Osteocyte (in vitro differentiated cells): ENCODE measurements at places on chromosomes 16 and 17. TPM values are rescaled to one million over a fixed set of nuclear protein-coding genes. Genes with fewer than 3 reads are reported as not detected.

The KRTAP4-9 gene
- total RNA-seq: not detected in 2 replicates

The MRPL27 gene
- 54.5 and 59.0 TPM in 2 replicates for total RNA-seq

The IRX3 gene
- total RNA-seq: 0.63 and 0.91 TPM in 2 replicates

GRCh38 chr16:85667261-85667660 is 21.5 kb downstream of the GINS2 start:
- DNase-seq: no peak

The NUP93 gene
- total RNA-seq: 81.7 and 85.1 TPM in 2 replicates

The FOXN1 gene
- not detected in 2 replicates for total RNA-seq

The KIF2B gene
- not detected in 2 replicates for total RNA-seq

GRCh38 chr16:5026664-5027063 is 7.1 kb downstream of the NAGPA start:
- no peak for DNase-seq

GRCh38 chr16:11556214-11556819 is 30.4 kb downstream of the LITAF start:
- DNase-seq: no peak

DNA sequence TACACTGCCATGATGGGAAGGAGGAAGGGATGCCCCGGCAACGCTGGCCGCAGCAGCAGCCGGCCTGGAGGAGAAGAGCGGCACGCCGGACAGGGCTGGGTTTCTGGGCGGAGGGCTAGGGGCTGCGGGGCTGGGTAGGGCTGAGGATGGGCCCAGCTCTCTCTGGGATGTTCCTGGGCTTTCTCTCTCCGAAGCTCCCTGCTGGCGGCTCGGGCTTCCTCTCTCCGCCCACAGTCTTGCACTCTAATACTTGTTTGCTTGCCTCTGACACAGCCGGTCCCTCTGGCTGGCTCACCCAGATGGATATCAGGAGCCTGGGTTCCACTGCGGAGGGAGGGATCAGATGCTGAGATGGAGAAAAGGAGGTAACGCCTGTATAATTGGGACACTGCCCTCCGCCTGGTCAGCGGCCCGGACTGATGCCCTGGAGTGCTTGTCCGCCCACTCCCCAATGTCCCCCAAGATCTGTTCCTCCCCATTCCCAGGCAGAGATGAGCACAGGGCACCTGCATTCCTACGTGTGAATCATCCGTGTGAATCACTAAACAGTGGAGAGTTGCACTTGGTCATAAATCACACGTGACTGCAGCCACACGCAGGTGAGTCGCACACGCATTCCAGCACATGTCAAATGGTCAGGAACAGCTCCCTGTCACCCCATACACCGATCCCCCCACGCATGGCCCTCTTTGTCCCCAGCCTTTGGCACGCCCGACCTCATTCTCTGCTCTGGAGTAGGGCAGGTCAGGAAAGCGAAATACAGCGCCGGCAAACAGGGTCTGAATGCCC is at the start of gene ALOXE3:
TSS of gene ALOXE3 (minus strand) at position 535 of the 789 bp plus-strand sequence. CDS start at position 11, 524 bp downstream.
- no peak for DNase-seq

- DNase-seq: no peak
Observed at GRCh38 chr16:82814059-82814458, 187.3 kb downstream of the CDH13 start.

GRCh38 chr16:56460101-56460500 is 8.7 kb downstream of the OGFOD1 start:
- no peak for DNase-seq

The DLX3 gene
- not detected in 2 replicates for total RNA-seq

The PRSS27 gene
- 4.2 and 5.5 TPM in 2 replicates for total RNA-seq

DNA sequence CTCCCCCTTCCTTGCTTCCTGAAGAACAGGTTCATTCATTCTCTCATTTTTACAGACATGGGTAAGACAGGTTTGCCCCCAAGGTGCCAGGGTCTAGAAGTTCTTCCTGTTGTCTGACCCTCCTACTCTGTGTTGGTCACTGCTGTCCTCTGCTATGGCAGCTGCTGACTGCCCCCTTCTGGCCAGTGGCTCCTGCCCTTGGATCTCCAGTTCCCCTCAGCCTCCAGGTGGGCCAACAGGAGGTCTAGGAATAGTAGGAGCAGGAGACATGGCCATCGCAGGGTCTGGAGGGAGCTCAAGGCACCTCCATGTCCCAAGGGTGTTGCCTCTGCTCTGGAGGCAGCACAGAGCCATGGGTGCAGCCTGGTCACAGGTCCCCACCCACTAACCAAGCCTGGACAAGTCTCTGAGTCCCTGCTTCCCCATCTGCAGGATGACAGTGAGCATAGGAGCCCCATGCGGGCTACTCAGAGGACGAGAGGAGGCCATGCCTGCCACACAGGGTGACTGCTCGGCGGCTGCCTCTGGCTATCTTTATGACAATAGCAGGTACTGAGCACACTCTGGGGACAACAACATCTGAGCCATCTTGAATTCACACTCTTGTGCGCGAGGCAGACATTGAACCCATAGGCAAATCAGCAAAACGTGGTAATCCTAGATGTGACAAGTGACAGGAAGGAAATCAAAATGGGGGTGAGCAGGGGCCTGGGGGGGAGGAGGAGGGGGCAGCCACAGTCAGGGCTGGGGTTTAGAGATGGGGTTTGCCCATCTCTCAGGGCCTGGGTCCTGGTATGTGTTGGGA is 27.0 kb upstream of the NXPH3 start:
- no peak for DNase-seq

- DNase-seq: no peak
Observed at GRCh38 chr17:78406920-78407319, 28.5 kb downstream of the PGS1 start.

- DNase-seq: no peak
Observed at GRCh38 chr16:2478279-2478678, 3.4 kb downstream of the TBC1D24 start.

DNA sequence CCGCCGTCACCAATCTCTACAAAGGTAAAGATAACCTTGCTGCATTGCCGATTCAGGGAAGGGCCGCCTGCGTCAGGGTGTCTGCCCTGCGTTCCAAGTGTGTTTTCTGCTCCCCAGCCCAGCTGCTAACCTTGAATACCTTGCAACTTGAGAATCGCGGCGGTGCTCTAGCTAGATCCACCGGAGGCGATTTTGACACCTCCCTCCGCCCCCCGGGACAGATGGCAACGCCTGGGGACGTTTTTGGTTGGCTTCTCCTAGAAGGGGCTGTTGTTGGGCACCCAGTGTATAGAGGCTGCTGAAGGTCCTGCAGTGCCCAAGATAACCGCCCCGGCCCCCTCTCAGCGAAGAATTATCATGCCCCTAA is 1.5 kb downstream of the HAPSTR1 start:
- no peak for DNase-seq

- DNase-seq: no peak
Observed at GRCh38 chr16:85200471-85201278, 88.4 kb upstream of the CIBAR2 start.

- DNase-seq: no peak
Observed at GRCh38 chr17:81858967-81859905, 1.1 kb downstream of the P4HB start.

- no peak for DNase-seq
Observed at GRCh38 chr16:55301385-55302008, 22.5 kb upstream of the IRX6 start.

- no peak for DNase-seq
Observed at GRCh38 chr16:51624080-51624775, 473.2 kb upstream of the SALL1 start.

The TMEM231 gene
- 8.3 and 8.4 TPM in 2 replicates for total RNA-seq

- no peak for DNase-seq
Observed at GRCh38 chr16:2777903-2778629, 986 bp upstream of the ELOB start.

GRCh38 chr16:5603836-5604235 is 506.2 kb upstream of the EEF2KMT start:
- DNase-seq: no peak

The CD300A gene
- not detected in 2 replicates for total RNA-seq

The CCL4L2 gene
- total RNA-seq: not detected in 2 replicates

DNA sequence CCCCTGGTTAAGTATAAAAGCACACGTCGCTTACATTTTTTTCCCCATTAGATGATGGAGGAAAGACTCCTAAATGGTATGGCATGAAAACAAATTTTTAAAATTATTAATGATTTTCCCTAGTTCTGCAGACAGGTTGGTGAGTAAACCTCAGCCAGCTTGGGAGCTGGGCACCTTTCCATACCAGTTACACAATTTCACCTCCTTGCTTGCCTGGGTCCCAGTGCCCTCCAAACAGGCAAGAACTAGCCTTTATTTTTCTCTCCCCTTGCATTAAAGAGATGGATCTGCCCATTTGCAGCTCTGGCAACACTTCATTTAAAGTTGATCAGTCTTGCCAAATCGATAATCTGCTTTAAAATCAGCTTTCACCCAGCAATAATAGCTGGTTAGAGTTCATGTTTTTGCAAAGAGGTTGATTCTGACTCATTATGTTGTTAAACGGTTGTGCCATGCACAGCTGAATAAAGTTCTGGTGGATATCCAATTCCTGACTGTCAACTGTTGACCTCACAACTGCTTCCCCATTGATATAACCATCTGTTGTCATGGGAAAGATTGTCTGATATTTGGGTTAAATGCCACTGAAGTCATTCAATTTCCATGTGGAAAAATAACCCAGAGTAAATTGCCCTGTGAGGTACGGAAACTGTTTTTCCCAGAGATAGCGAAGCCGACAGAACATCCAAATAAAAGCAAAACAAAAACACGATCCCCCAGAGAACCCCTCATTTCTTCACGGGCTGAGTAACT is 1.3 kb downstream of the C17orf58 start:
- DNase-seq: no peak

The MSLN gene
- 0.19 and 0.21 TPM in 2 replicates for total RNA-seq

DNA sequence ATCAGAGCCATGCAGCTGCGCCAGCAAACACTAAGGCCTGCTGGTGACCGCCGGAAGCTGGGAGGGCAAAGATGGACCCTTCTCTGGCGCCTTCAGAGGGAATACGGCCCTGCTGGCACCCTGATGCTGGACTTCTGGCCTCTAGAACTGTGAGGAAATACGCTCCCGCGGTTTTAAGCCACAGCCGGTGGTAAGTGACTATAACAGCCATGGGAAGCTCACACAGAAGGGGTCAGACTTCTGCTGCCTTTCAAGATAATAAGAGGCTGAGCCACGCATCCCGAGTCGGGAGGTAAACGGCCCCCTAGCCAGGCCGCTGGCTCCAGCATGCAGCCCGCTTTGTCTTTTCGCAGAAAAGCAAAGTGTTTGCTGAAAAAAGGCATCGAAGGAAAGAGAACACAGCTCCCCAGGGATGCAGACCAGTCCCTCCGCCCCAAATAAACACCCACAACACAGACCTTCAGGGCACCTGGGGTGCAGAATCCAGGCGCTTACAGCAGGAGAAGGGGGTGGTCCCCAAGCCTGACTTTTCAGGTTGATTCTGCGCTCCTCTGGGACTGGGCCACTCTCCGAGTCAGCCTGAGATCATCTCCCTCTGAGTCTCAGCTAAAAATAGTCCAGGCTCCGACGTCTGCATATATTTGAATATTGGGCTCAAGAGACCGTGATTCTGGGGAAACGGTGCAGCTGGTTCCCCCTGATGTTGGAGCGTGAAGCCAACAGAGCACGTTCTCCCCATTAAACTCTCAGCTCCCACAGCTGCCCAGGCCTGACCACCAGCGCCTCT is 89.7 kb downstream of the MGAT5B start:
- no peak for DNase-seq

DNA sequence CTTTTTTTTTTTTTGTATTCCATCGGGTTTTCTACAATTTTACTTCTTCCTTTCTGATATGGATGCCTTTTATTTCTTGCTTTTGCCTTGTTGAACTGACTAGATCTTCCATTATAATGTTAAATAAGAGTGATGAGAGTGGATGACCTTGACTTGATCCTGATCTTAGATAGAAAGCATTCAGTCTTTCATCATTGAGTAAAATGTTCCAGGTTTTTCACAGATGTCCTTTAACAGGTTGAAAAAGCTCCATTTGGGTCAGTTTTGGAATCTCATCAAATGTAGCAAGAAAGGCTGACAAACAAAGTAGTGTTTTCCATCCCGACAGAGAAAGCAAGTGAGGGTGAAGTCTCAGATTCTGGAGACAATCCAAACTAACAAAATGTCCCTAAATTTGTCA is 27.2 kb upstream of the WIPI1 start:
- no peak for DNase-seq

The PIGS gene
- total RNA-seq: 80.0 and 84.3 TPM in 2 replicates

GRCh38 chr16:2031081-2031577 is 4.4 kb downstream of the NHERF2 start:
- DNase-seq: no peak

The SMPD3 gene
- total RNA-seq: not detected in 2 replicates

The SCNN1B gene
- not detected in 2 replicates for total RNA-seq

- no peak for DNase-seq
Observed at GRCh38 chr16:84686707-84687298, 13.0 kb upstream of the USP10 start.
